ENCODE measurements at places on chromosomes 11 and 22. TPM values are rescaled to one million over a fixed set of nuclear protein-coding genes. Genes with fewer than 3 reads are reported as not detected.

Gene CHST1
- polyA plus RNA-seq = 2.7 TPM

Gene TMEM132A
- 66.9 TPM for polyA plus RNA-seq

Gene NUDT22
- 72.7 TPM for polyA plus RNA-seq

Gene OR8B8
- not detected for polyA plus RNA-seq

Gene UCP3
- 1.2 TPM for polyA plus RNA-seq

Gene IL18BP
- 5.0 TPM for polyA plus RNA-seq

Gene CASP4
- polyA plus RNA-seq = 13.6 TPM

Gene SORL1
- 6.1 TPM for polyA plus RNA-seq

Gene PKNOX2
- 0.02 TPM for polyA plus RNA-seq
